ENCODE measurements at places on chromosomes 5 and 9. TPM values are rescaled to one million over a fixed set of nuclear protein-coding genes. Genes with fewer than 3 reads are reported as not detected.

GRCh38 chr5:140245341-140245740 lies 57.6 kb downstream of the PFDN1 start:
- H3K27ac ChIP-seq = no peak overlapping the region
- H3K36me3 ChIP-seq = peaks cover 51% of the 10 kb centered on the region
- DNase-seq = no peak
- H3K27me3 ChIP-seq = no peaks in the 10 kb centered on the region
- H3K4me3 ChIP-seq = no peak overlapping the region

GRCh38 chr9:73459817-73460216 lies 308.2 kb downstream of the ANXA1 start:
- H3K4me3 ChIP-seq = no peak overlapping the region
- no peaks in the 10 kb centered on the region for H3K4me1 ChIP-seq
- no peak for DNase-seq
- H3K27ac ChIP-seq = no peak overlapping the region

GRCh38 chr5:24644761-24645160 lies at the start of gene CDH10:
Gene CDH10 (minus strand): TSS chr5:24644978. CDS start chr5:24593490, 51,488 bp downstream.
- H3K4me3 ChIP-seq = no peak within 1 kb of the TSS
- no peaks in the 10 kb centered on the region for H3K36me3 ChIP-seq
- no peaks in the 10 kb centered on the region for H3K27me3 ChIP-seq
- no peak for DNase-seq

DNA sequence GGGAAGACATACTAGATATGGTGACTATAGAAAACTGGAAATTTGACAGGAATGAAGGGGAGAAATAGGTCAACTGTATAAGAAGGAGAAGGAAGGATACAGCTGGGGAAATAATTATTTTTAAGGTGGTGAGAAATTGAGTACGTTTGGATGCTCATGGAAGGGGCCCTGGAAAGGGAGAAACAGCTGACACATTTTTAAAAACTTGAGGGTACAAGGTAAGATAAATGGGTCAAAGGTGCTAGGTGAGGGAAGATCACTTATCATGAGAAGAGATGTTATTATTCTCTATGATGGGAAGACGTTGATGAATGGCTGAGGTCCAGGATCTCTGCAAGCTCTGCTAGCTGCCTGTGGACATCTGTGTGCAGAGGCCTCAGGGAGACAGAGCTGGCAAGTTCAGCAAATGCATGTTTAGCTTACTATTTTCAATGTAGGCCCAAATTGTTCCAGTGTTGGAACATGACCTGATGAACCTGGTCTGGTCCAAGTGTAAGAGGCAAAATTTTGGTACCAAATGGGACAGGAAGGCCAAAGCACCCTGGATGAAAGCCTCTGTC lies 181.7 kb downstream of the MTRR start:
- no peak overlapping the region for H3K4me3 ChIP-seq
- H3K36me3 ChIP-seq = no peaks in the 10 kb centered on the region
- H3K27ac ChIP-seq = no peak overlapping the region
- no peaks in the 10 kb centered on the region for H3K27me3 ChIP-seq

- no peaks in the 10 kb centered on the region for H3K36me3 ChIP-seq
- H3K4me1 ChIP-seq = peaks cover 39% of the 10 kb centered on the region
- H3K27me3 ChIP-seq = no peaks in the 10 kb centered on the region
- no peak overlapping the region for H3K4me3 ChIP-seq
Measured at GRCh38 chr9:105066275-105066865, 138.4 kb upstream of the ABCA1 start.

C5orf46 gene
- 4.3 TPM for total RNA-seq

IL4 gene
- not detected for total RNA-seq

ZNF658 gene
- total RNA-seq = 2.5 TPM

TMEM171 gene
- total RNA-seq = 4.5 TPM

MSMP gene
- not detected for total RNA-seq

KCTD16 gene
- total RNA-seq = under 0.01 TPM

TRAF1 gene
- 0.13 TPM for total RNA-seq

Measured in SJSA1 (cell line).